Heart right ventricle (tissue), 16 donors: ENCODE measurements at places on chromosomes 1 and 21. TPM values are rescaled to one million over a fixed set of nuclear protein-coding genes. Genes with fewer than 3 reads are reported as not detected.

DNA sequence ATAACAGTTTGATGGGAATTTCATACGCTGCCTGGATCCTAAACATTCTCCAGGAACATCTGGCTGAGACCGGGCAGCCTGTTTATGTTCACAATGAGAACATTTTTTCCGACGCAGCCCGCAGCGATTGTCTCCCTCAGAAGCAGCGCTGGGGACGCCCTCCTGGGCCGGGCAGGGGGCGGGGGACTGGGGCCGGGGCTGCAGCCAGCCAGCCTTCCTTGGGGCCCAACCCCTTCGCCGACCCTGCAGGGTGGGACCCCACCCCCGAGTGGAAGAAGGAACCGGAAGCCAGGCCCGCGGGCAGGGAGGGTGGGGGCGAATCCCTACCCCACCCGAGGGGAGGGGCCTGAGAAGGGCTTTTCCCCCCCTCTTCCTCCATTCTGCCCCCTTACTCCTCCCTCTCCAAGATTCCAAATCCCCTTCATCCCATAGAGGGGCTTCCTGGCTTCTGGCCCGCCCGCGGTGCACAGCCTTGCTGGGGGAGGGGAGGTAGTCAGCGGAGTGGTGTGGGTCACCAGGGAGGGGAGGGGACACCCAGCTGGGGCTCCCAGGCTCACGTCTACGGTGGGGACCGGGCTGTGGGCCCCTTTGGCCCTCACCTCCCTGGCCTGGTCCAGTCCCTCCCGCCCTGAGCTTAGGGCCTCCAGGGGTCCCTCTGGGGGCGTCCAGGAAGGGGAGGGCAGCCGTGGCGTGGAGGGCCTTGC, 60.6 kb downstream of the WNT9A start:
- peak; percentile 73 for DNase-seq

DNA sequence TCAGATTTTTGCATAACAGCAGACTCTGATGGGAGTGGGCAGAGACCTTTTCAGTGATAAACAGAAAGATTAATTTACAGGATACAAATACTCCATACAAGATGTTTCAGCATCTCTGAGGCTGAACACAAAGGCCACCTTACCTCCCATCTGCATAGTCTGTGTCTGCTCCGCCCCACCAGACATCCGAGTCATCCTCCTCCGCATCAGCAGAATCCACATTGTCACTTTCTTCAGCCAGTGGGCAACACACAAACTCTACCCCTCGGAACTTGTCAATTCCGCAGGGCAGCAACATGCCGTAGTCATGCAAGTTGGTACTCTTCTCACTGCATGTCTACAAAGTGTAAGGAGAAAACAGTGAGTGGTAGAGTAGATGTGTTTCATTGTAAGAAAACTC, 119.7 kb downstream of the APP start:
- DNase-seq, result no peak

DNA sequence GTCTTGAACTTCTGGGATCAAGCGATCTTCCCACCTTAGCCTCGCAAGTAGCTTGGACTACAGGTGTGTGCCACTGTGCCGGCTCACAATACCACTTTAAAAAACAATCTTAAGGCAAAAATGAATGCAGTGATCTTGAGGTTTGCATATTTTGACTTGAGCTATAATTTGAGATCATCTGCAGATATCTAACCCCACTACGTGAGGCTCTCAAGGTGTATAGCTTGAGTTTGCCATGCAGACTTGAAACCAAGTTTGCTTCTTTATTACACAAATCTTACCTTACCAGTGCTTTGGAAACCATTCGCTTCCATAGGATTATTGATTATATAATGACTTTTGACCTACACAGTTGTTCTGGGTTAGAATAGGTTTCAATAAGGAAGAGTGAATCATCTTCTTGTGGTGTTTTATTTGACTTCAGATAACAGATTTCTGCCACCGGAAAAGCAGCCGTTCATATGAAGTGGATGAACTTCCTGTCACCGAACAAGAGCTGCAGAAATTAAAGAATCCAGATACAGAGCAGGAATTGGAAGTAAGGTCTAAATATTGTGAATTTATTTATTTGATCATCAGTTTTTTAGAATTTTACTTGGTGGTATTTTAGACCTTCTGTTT, 155.1 kb downstream of the VPS13D start:
- no peak for DNase-seq

DNA sequence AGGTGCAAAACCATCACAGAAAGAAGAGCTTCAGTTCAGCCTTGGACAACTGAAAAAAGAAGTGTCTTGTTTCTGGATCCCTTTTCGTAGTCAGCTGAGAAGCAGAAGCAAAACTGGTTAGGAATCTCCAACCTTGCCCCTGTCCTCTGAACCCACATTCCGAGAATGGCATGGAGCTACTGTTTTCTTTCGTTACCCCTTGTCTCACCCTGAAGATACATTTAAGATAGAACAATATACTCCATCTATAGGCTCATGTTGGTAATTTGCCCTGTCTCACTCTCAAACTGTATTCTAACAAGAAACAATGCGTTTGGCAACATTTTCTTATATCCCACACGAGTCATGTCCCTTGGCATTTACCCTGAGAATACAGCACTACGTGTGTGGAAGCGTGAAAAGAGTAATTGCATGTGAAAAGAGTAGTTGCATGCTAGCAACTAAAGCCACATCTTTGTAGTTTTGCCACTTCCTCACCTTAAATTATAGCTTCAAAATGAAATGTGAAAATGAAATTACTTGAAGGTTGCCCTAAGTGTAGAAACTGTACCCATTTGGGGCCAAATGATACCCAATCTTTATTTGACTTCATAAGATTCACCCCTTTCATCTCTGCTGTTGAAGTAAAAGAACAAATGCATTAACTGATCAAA, 5.3 kb downstream of the SLAMF7 start:
- DNase-seq, result no peak

GRCh38 chr1:184693011-184693410, 61.6 kb downstream of the EDEM3 start:
- DNase-seq, result no peak

GRCh38 chr1:226880372-226881287, 10.2 kb downstream of the PSEN2 start:
- no peak for DNase-seq

- peak; percentile 20 for DNase-seq
Measured at GRCh38 chr21:44993321-44994046, 53.7 kb downstream of the SLX9 start.

DNA sequence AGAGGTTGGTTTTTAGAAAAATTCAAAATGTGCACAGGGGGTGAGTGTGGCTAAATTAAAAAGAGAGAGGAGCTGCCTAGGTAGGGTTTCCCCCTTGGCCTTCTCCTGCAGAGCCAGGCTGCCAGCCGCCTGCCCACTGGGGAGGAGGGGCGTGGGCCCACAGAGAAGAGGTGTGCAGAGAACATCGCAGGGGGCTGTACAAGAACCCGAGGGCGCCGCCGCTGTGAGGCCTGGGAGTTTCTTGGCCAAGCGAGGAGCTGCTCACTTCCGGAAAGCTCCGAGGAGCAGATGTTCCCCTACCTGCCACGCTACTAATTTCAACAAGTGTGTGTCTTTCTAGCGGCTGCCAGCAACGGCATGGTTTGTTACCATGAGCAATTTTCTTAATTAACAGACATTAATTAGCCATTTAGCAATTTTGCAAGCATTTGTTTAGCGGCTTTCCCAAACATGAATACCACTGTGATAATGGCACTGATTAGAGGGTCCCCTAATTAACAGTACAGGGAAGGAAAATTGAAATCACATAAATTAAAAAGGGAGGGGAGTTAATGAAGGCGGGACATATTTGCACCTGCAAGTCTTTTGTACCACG, 59.7 kb downstream of the MRPL37 start:
- DNase-seq, result no peak

DNA sequence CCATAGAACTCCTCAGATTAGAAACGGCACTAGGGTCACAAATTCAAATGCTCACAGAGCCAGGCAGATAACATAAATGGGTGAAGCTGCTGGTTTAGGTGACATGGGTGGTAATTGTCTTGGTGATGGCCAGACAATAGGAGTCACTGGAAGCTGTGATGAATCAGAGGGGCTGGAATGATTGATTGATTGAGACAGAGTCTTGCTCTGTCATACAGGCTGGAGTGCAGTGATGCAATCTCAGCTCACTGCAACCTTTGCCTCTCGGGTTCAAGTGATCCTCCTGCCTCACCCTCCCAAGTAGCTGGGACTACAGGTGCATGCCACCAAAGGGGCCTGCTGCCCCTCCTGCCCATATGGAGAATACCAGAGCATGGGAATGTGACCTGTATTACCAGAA, 63.0 kb downstream of the HIVEP3 start:
- no peak for DNase-seq

DNA sequence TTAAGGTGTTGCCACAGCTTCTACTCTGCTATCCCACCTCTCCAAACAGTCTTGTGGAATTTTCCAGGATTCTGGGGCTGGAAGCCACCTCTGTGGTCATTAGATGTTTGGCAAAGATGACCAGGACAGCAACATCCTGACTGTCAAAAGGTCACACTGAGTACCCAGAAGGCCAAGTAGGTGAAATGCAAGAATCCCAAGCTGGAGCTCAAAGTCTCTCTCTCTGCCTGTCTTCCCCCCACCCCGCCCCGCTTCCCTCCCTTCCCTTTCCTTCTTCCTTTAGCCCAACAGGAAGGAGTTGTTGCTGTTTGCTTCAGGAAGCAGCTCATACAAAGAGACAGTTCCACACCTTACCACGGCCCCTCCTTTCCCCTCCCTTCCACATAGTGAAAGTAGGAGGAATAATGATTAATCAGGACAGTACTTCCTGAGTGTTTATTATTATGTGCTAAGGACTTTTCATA, 75.6 kb upstream of the SLC2A1 start:
- no peak for DNase-seq

- no peak for DNase-seq
Measured at GRCh38 chr1:98221923-98222322, 301.1 kb upstream of the DPYD start.

DNA sequence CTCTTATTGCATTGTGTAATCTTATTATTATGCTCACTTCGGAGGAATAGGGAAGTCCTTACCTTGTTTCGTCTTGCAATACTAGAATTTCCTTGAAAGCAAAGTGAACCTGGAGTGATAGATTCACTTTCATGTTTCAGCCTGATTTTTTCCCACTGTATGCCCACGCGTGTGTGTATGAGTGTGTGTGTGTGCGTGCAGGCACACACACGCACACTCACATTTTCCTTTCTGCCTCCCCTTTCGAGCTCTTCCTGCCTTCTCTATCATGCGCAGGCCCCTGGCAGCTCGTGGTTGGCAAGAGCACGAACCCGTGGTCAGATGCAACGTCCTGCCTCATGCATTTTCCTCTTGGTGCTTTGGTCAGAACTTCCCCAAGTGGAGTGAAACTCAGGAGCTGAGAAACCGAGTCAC, at the start of gene GCSAML:
TSS of gene GCSAML (plus strand) at position 366 of the 414 bp plus-strand sequence. CDS start 58 bp downstream, outside the sequence.
- DNase-seq, result no peak

GRCh38 chr1:234262754-234263105, 110.5 kb upstream of the COA6 start:
- DNase-seq, result no peak

- DNase-seq, result no peak
Measured at GRCh38 chr1:201882665-201883132, 6.0 kb upstream of the SHISA4 start.

- no peak for DNase-seq
Measured at GRCh38 chr1:92851729-92852128, 19.9 kb downstream of the RPL5 start.

DNA sequence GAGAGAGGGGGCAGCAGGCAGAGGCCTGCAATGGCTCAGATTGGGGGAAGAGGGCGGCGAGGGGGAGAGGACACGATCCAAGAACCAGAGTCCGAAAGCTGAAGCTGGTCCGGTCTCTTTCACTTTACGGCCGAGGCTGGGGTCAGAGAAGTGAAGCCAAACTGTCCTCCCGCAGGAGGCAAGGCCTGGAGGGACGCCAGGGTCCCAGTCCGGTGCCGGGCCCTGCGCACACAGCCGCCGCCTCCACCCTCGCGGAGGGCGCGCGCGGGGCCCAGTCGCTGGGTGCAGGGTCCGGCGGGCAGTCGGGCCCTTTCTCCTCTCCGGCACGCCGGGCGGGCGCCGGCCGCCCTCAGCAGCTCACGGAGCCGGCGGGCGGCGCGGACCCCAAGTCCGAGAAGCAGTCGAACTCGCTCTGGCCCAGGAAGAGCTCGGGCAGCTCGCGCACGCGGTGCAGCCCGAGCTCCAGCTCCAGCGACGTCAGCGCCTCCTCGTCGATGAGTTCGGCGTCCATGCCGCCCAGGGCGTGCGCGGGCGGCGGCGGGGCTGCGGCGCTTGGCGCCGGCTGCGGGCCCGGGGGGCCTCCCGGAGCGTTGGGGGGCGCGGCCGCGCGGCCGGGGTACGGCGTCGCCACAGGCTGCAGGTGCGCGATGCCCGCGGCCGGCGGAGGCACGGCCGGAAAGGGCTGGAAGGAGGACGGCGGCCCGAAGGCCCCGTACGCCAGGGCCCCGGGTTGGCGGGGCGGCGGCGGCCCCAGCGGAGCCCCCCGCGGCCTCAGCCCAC, 749 bp downstream of the CITED4 start:
- peak; percentile 61 for DNase-seq

GRCh38 chr1:197303463-197303862, 35.4 kb downstream of the CRB1 start:
- no peak for DNase-seq

DNA sequence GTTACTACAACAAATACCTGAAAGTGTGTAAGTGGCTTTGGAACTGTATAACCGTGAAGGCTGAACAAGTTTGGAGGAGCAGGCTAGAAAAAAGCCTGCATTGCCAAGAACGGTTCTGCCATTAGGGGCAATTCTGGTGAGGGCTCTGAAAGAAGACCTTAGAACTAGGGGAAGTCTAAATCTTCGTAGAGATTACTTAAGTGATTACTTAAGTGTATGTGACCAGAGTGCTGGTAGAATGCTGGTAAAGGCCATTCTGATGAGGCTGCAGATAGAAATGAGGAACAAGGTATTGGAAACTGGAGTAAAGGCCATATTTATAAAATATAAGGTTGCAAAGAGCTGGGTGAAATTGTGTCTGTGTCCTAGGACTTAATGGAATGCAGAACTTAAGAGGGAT, 158.0 kb downstream of the CLIC6 start:
- no peak for DNase-seq

- peak; percentile 63 for DNase-seq
Measured at GRCh38 chr1:109790735-109791494, 27.2 kb upstream of the EPS8L3 start.

DNA sequence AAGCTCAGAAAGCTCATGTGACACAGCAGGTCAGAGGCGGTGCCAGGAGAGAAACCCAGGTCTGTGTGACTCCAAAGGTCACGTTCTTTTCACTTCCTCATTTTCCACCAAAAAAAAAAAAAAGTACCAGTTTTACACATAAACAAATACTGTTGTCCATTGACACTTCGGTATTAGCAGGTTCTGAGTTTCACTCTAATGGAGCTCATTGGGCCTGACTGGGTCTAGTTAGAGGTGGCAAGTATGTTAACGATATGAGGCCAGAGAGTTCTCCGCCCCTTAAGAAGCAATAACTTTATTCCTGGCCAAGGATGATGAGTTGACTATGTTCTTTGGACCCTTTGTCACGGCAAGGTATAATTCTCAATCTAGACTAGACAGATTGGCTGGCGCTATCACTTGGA, 30.0 kb upstream of the SDE2 start:
- no peak for DNase-seq

The OR14I1 gene
- total RNA-seq, result not detected

The CYP2J2 gene
- total RNA-seq, result 212 TPM

The ADSS2 gene
- 7.5 TPM for total RNA-seq

The OR2T2 gene
- total RNA-seq, result not detected

The HOOK1 gene
- 4.3 TPM for total RNA-seq

The C1orf185 gene
- not detected for total RNA-seq

The RIMS3 gene
- 0.34 TPM for total RNA-seq
